Putamen (tissue), 1 donor: ENCODE measurements at places on chromosomes 6 and 20.
A peak's percentile ranks its signal among the peaks of the same experiment; 100 is the strongest.

DNA sequence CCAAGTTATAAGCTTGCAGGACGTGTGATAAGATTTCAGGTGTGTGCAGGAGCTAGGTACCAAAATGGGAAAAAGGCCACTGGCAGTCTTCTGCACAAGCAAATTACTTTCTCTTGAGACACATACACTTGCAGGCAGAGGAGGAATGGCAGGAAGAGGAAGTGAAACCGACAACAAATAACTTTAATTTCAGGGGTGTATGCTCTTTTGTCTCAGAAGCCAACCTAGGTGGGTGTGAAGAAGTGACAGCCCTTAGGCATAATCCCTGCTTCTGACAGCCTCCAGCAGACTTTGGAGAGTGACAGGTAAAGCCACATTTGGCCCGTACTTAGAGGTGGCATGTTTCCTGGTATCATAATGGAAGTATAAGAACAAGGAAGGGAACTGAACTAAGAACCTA lies 118.8 kb upstream of the TRAF3IP2 start:
- no peak for DNase-seq

DNA sequence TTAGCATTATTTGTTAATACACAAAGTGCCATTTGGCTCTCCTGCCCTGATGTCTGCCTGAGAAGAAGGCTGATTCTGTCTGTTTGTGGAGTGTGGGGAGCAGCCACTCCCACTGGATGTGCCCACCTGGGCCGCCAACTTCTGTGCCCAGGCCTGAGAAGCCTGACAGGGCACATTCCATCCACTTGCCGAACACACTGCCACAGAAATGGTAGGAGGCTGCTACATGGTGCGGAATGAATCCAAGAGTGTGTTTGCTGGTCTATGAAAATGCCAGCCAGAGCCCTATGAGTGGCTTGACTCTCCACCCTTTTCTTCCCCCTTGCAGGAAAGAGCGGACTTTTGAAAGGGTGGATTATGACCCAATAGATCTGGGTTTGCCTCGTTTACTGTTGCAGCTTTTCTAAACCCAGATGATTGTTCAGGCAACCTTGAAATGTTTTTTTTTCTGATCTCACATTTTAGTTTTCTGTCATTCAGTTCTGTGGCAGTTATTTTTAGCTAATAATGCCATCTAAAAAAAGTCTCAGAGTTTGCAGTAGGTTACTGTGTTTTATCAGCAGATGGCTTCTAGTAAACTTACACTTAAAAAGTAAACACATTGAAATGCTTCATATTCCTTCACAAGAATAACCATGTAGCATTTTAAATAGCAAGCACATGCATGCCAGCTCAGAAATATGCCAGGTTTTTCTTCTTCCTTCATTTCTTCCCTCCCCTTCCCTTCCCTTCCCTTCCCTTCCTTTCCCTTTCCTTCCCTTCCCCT lies 196.5 kb downstream of the SLC35F1 start:
- no peak for DNase-seq

GRCh38 chr6:28141500-28142329 lies at the start of gene ZKSCAN8:
Gene ZKSCAN8 (plus strand): TSS chr6:28141883. CDS start chr6:28148408, 6,525 bp downstream.
- peak; percentile 82 for DNase-seq

DNA sequence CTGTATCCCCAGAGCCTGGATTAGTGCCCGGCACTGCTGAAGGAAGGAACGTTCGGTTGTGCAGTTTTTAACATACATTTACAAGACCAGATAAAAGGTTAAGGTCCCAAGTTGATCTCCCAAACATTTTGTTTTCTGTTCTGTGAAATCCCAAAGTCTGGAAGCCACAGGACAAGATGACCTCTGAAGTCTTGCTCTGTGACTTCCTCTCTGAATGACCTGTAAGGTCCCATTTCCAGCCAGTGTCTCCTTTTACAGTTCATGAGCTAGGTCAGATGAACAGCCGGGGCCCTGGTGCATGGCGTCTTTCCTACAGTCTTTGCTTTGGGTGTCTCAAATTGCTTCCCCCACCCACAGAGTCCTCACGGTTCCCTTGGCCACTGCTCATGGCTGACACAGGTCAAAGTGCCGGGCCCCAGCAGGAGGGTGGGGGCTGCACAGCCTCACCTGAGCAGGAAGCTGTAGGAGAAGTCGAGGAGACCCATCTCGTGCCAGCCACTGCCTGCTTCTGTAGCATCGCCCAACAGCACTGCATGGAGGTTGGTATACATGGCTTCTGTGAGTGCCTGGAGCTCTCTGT lies 24.0 kb downstream of the PTGIS start:
- DNase-seq = no peak

- no peak for DNase-seq
Observed at GRCh38 chr6:20827798-20828197, 293.5 kb downstream of the CDKAL1 start.

GRCh38 chr6:164439331-164439730 lies 870.1 kb downstream of the C6orf118 start:
- DNase-seq = no peak

DNA sequence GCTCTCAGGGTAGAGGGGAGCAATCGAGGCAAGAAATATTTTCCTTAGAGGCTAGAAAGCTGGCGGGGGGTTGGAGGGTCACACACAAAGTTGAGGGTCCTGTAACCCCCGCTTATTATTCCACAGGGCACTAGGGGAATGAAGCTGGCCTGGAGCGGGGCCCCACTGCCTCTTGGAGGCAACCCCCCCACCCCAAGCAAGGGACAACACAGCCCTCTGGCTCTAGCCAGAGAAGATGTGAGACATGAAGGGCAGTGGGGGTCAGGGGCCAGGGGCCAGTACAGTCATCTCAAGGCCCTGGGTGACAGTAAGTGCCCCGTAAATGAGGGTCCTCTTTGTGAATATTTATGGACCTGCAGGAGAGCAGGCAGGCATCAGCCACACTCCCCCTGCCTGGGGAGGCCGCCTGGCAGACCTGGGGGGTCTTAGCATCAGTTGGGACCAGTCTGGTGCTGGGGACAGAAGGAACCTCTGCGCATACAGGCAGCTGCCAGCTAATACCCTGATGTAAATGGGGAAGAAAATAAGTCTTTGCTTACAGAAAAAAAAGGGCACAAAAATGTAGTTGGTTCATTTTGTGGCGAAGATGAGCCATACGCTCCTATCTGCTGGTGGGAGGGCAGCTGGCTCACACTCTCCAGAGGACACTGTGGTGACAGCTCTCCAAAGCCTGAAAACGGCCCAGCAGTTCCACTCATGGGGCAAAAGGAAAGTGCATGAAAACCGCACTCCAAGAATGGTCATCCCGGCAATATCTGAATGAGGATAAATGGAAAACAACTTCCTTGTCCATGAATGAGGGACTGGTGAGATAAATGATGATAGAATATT lies 21.9 kb downstream of the SPATA2 start:
- DNase-seq = no peak

- no peak for DNase-seq
Observed at GRCh38 chr6:149140910-149141290, 176.6 kb upstream of the TAB2 start.

- peak; percentile 42 for DNase-seq
Observed at GRCh38 chr6:2733324-2733723, 17.4 kb downstream of the MYLK4 start.

GRCh38 chr6:163259689-163260088 lies 154.8 kb upstream of the QKI start:
- no peak for DNase-seq

DNA sequence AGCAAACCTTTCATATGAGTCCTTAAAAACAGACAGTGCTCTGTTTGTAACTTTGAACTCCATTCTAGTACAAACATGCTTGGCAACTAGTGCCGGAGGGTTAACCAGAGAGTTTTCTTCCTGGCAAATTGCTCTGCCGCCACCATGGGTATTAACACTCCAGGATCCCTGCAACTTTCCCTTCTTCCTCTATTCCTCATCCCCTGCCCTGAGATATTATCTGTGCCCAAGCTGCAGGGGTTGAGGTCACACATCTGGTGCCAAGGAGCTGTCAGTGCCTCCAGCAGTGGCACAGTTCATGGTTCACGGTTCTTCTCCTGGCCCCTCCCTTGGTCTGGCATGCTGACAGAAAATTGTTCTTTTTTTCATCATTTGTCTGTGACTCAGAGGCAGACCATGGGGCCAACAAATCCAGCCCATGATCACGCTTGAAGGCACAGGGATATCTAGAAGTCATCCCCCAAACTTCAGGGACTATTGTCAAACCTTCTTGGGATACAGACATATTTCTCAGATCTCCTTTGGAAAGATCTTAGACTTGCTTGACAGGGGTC lies 77.5 kb downstream of the ATXN1 start:
- DNase-seq = no peak

DNA sequence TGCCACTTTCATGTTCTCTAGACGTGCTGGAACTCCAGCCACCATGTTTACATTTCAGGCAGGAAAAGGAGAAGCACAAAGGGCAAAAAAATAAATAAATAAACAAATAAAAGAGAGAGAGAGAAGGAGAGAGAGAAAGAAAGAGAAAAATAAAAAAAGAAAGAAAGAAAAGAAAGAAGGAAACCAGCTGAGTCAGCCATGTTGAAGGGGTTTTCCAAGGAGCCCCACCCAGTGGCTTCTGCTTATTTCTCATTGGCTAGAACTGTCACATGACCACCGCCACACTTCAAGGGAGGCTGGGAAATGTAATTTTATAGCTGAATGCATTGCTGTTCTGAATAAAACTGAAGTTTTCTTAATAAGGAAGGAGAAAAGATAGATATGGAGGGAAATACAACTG lies 71.1 kb downstream of the BFSP1 start:
- DNase-seq = no peak

- no peak for DNase-seq
Observed at GRCh38 chr6:40077736-40078135, 143.5 kb upstream of the MOCS1 start.
